ENCODE measurements at places on chromosomes 7 and 10.

DNA sequence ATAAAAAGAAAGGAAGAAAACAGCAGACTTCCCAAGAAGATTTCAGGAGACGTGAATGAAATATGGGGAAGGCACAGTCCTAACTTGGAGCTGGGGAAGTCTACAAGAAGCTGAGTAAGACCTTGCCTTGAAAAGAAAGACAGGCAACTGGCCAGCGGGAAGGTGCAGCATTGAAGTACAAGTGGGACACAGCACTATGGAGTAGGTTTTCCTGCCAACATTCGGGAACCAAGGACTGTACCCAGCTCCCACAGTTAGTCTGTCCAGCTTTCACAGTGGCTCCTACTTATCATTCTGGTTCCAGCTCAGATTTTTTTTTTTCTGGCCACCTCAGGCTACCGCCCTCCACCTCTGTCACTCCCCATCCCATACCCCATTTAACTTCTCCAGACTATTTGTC is 10.0 kb downstream of the HPS1 start:
- no peak for DNase-seq

DNA sequence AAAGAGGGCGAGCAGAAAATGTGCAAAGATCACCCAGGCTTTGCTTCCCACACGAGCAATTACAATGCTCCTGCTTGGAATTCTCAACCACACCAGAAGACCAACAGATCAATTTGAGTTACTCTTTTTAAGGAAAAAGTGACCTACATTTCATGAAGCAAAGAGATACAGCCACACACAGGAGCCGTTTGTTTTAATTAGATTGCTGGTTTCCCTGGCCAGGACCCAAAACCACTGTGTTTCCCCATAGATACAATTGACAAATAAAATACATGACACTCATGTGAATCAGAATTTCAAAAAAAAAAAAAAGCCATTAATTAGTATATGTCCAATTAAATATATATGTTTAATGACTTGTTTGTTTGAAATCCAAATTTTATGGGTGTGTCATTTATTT is 458.3 kb downstream of the PLXDC2 start:
- no peak for DNase-seq

GRCh38 chr10:70771311-70772194 is 13.6 kb downstream of the TBATA start:
- DNase-seq = no peak

DNA sequence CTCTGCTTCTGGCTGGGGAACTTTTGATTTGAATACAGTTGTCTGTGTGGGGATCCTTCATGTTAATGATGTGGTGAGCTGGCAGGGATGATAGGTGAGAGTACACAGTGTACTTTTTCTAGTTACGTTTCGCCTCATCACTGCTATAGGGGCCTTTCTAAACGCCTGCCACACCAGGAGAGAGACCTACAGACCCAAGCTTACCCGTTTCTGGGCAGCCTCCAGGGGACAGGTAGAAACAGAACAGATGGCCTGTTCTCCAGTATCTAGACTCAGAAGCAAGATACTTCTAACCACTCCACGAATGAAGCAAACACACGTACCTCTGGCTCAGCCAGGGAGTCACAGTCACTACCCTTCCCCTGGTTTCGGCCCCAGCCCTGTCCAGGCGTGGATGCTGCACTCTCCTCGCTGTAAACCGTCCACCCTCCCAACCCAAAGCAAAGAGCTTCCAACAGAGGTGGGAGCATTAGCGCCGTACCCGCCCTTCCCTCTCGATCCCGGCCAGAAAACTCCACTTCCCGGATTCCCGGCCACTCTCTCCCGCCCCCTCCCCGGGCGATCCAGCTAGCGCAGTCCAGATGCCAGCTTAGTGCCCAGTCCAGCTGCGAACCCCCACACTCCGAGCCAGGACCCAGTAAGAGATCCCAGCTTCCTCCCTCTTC is 1.2 kb downstream of the CCDC6 start:
- DNase-seq = no peak

GRCh38 chr7:35623381-35623780 is 71.6 kb downstream of the HERPUD2 start:
- no peak for DNase-seq

- no peak for DNase-seq
These were observed 118.3 kb downstream of the CCDC71L start for GRCh38 chr7:106542550-106543220.

DNA sequence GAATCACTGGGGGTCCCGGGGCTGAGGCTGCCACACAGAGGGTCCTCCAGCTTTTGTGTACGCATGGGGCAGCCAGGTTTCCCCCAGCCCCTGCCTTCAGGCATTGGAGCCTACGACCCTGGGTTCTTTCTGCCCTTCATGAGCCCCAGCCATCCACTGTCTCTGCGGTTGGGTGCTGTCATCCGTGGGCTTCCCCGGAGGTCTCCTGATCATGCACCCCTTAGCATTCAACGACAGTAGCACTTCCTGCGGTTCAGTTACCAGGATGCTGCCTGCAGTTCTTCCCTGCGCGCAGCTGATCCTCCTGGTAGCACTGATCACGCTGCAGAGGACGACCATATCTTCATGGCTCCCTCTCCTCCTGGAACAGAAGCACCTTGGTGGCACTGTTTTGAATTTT is 676.3 kb downstream of the SDK1 start:
- DNase-seq = no peak

DNA sequence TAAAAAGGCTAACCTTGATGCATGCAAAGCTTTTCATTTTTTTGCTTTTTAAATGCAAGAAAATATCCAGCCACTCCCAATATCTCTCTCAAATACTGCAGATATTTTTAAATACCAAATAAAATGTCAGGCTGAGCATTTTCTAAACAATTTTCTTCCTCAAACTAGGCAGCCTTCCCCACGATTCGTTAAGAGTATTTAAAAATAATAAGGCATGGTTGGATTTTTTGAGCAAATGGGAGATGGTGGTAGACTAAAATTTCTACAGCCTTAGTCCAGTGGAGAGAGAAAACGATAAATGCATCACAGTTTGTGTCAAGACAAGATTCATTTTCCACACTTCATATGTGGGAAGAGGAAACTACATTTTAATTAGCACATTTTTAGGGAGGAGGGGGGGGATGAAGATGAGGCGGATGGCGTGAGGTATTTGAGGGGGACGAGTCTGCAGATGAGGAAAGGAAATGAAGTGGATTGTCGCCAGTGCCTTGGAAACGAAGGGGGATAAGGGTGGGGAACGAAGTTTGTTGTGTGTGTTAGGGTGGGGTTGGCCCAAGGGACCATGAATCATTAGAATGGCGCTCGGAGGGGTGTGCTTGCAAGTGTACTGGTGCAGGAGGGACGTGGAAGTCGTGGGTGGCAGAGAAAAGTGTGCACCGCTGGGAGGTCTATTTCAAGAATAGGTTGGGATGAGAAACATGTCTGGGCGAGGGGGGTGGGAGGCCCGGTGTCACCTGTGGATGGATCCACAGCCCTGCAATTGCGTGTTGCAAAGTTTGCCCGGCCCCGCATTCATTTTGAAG is 1.2 kb upstream of the ADD3 start:
- DNase-seq = no peak

GRCh38 chr7:105712877-105713276 is 131.6 kb upstream of the EFCAB10 start:
- DNase-seq = no peak

DNA sequence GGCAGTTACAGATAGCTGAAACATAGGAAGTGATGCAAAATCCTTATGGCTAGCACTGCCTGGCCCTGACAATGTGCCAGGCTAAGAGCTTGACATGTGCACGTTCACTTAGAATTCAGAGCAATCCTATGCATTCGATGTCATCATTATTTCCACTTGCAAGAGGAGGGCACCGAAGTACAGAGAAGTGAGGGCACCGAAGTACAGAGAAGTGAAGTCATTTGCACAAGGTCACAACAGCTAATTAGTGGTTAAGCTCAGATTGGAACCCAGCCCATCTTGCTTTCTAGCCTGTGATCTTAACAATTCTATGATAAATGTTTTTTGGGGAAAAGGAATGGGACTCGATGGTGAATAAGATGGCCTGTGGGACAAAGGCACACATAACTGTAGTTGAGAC is 73.4 kb downstream of the ARHGAP22 start:
- no peak for DNase-seq

- no peak for DNase-seq
These were observed 78.0 kb upstream of the AGBL3 start for GRCh38 chr7:134908289-134908688.

GRCh38 chr10:124949543-124949942 is 7.6 kb downstream of the ZRANB1 start:
- no peak for DNase-seq

GRCh38 chr7:151725844-151726651 is 150.9 kb downstream of the PRKAG2 start:
- DNase-seq = no peak

DNA sequence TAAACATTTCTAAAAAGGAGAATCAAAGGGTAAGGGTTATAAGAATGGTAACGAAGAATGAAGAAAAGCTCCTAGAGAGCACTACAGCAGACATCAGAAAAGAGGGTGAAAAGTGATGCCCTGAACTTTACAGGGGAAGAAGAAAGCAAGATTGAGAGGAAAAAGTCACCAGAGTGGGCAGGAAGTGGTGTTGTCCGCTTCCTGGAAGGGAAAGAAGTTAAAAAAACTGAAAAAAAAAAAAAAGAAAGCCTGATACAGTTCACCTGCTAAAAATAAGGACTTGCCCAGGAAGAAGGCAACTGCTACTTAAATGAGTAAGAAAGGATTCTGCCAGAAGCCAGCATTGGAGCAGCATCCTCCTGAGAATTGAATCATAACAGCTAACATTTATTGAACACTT is 330.1 kb upstream of the PHF14 start:
- no peak for DNase-seq

DNA sequence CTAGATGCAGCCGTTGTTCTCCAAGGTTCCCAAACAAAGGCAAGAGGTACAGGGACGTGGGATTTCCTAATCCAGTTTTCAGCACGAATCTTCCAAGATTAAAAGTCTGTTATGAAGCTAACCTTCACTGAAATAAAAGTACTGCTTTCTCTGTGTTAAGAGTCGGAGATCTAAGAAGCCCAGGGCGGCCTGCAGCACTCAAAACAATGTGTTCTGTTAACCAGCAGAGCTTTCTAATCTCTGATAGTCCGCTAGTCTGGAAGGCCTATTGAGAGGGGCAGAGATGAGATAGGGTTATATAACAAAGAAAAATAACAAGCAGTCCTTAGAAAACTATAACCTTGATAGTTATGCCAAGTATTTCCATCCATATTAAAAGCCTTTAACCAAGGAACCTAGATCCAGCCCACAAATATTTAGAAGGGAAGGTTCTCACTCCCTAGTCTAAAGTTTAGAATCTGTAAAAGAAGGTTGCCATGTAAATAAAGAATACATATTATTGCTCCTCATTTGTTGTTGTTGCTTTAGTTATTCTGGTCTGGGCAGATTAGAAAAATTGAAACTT is 106.3 kb upstream of the SVIL start:
- no peak for DNase-seq

- DNase-seq = no peak
These were observed 58.2 kb downstream of the BPGM start for GRCh38 chr7:134704827-134705226.

DNA sequence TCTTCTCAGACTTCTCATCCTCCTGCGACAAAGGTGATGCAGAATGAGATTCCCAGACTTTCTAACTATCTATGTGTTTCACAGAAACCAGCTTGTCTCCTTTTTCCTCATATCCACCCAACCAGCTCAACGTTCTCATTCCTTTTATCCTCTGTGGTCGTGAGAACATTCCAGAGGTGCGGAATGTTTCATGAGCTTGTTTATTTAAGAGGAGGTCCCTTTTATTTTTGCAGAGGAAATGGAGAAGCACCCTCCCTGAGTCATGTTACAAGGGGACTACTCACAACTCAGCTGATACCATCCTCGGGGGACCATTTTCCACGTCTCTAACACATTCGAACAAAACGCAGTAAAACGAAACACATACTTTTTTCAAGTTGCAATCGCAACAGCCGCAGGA is 93.2 kb downstream of the ZRANB1 start:
- no peak for DNase-seq

- no peak for DNase-seq
These were observed 16.3 kb upstream of the GATA3 start for GRCh38 chr10:8037941-8038894.

DNA sequence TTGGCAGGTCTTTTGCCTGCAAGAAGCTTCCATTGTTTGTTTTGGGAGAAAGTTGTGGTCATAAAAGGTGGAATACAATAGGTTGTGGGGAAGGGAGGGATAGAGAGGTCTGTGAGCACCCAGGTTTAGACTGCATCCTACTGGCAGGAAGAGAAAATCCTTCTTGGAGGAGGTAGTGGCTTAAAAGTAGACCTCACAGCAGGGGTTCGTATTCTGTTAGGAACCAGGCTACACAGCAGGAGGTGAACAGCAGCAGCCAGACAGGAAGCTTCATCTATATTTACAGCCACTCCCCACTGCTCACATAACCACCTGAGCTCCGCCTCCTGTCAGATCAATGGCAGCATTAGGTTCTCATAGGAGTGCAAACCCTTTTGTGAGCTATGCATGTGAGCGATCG is 245.3 kb downstream of the NSUN6 start:
- DNase-seq = no peak

GRCh38 chr7:30796105-30796869 is 25.1 kb downstream of the MINDY4 start:
- no peak for DNase-seq

DNA sequence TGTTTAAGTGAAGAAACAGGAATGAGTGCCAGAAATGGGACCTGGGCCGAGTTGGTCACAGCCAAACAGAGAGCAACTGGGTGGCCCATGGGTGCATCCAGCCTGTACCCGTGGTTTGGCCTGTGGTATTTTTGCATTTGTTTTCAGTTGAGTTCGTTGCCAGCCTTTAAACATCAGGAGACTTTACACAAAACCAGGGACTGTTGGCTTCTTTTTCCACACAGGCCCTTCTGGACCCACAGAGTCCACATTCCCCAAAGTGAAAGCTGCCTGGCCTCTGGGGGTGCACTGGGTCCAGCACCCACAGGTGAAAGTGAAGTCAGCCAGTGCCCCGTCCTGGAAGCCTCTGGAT is 54.1 kb upstream of the TNS3 start:
- DNase-seq = no peak

GRCh38 chr7:154776350-154776749 is 226.6 kb downstream of the PAXIP1 start:
- DNase-seq = no peak

DNA sequence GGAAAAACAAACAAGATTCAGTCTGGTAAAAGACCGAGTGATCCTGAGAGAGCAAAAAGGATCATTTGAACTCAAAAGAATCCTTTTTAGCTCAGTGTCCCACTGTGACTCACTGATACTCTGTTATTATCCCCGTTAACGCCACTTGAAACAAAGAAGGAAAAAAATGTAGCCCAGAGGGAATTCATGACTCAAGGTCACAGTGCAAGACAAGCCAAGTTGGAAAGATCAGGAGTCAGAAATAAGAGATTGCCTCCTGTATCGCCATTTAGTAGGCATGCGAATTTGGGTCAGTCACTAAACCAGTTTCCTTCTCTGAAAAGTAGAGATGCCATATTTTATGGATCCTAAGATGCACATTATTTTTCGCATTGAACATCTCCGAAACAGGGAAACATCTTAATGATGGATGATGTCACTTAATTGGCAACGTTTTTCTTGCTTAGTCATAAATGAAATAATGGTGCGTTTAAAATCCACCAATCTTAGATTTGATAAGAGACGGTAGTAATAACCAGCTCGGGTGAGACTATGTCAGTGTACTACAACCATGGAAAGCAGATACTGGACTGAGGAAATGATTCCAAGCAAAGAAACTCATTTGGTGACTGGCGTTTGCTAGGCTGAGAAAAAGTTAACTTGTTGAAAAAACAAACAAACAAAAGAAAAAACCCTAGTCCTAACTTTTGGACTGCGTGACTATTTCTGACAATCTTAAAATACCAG is 502.0 kb upstream of the CELF2 start:
- no peak for DNase-seq

Measured in Right ventricle myocardium inferior (tissue), 1 donor.